ENCODE measurements at places on chromosomes 13 and 19. TPM values are rescaled to one million over a fixed set of nuclear protein-coding genes. Genes with fewer than 3 reads are reported as not detected.

The ZNF578 gene
- polyA plus RNA-seq = 2.6 TPM

The CYP2A6 gene
- 0.07 TPM for polyA plus RNA-seq

The SGTA gene
- polyA plus RNA-seq = 41.3 TPM

The ATP4A gene
- not detected for polyA plus RNA-seq

DNA sequence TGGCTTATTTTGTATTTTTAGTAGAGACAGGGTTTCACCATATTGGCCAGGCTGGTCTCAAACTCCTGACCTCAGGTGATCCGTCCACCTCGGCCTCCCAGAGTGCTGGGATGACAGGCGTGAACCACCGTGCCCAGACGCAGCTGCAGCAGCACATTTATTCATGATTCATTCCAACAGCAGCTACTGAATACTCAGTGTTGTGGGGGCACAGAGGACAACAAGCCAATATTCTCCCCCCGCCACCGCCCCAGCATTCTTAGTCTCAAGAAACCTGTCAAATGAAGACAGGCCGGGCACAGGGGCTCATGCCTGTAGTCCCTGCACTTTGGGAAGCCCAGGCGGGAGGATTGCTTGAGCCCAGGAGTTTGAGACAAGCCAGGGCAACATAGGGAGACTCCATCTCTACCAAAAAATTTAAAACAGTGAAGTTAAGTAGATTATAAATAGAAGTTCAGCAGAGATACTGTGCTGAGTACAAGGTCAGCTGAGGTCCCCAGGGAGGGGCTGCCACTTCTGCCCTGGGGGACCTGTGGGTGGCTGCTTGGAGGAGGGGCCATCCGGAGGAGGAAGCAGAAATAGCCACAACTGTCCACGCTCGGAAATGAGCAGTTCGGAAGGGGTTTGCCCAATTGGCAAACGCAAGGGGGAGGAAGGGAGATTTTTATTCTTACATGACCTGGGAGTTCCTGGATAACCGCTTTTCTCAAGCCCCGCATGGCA, 4.3 kb downstream of the DOT1L start:
- H3K27me3 ChIP-seq = no peaks in the 10 kb centered on the region
- no peak overlapping the region for H3K4me3 ChIP-seq
- peak overlapping the region; percentile 91 for H3K27ac ChIP-seq
- peaks cover 3% of the 10 kb centered on the region for H3K36me3 ChIP-seq
- peaks cover 70% of the 10 kb centered on the region for H3K4me1 ChIP-seq
- peak; percentile 30 for DNase-seq

DNA sequence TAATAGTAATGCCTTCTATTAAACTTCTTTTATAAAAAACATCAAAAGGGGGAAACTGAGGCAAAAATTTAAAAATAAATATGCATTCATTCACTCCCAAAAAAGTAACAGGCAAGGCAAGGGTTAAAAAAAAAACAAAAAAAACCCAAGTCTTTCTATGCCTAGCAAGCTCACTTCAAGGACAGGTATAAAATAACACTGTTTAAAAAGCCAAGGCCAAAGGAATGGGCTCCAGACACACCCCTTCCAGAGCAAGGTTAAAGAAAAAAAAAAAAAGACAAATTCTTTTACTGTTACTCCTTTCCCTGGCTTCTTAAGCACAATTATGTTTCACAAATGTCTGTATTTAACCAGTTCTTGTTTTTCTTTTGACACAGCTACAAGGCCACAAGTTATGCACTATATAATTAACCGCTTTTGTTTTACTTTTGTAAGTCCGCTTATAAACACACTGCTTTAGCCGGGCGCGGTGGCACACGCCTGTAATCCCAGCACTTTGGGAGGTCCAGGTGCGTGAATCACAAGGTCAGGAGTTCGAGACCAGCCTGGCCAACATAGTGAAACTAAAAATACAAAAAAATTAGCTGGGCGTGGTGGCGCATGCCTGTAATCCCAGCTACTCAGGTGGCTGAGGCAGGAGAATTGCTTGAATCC, 3.6 kb downstream of the SIGLEC11 start:
- peak; percentile 44 for DNase-seq
- peak overlapping the region; percentile 53 for H3K4me3 ChIP-seq
- H3K27ac ChIP-seq = peak overlapping the region; percentile 84

- no peak for DNase-seq
- H3K36me3 ChIP-seq = no peaks in the 10 kb centered on the region
- H3K4me3 ChIP-seq = no peak overlapping the region
- no peaks in the 10 kb centered on the region for H3K27me3 ChIP-seq
- H3K4me1 ChIP-seq = peaks cover 4% of the 10 kb centered on the region
Observed at GRCh38 chr13:32134241-32135055, 102.9 kb downstream of the FRY start.

DNA sequence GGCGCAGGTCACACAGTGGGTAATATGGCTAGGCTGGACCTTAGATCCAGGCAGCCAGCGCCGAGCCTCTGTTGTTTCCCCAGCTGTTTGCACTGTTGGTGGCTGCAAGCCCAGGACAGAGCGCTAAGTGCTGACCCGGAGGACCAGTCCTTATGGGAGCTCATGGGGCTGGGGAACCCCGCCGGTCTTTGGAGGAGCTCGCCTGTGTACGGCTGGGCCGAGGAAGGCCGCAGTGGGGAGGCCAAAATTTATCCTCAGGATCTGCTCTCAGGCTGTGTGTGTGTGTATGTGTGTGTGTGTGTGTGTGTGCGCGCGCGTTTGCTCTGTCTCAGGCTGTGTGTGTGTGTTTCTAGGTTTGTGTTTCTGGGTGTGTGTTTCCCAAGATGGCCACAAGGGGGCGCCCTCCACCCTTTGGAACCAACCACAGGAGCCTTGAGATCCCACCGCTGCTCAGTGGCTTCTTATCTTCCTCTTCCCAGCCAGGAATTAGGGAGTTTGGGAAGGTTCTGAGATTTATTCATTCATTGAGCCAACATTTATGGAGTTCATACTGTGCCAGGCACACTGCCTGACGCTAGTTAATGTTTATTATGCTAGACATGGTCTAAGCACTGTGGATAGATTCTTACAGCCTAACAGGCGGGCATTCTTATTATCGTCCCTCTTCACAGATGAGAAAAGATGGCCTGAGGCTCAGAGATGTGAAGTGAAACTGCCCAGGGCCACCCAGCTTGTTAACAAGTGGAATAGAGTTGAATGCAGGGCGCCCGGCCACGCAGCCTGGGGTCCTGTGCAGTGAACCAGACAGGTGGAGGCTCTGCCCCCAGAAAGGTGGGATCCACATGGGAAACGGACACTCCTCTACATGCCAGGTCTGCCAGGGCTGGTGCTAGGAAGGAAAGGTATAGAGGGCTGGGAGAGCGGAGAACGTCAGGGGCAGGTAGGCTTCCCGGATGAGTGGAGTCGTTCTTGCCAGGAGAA, 13.0 kb downstream of the PGLYRP1 start:
- no peak overlapping the region for H3K27ac ChIP-seq
- peaks cover 18% of the 10 kb centered on the region for H3K27me3 ChIP-seq
- peaks cover 10% of the 10 kb centered on the region for H3K36me3 ChIP-seq
- peak; percentile 45 for DNase-seq
- no peak overlapping the region for H3K4me3 ChIP-seq
- H3K4me1 ChIP-seq = peaks cover 5% of the 10 kb centered on the region

- no peaks in the 10 kb centered on the region for H3K27me3 ChIP-seq
- H3K4me3 ChIP-seq = no peak overlapping the region
- H3K27ac ChIP-seq = no peak overlapping the region
Observed at GRCh38 chr13:74438901-74439300, 304.7 kb upstream of the KLF12 start.

GRCh38 chr19:38683393-38684077, 36.1 kb downstream of the ACTN4 start:
- peak; percentile 99 for DNase-seq
- H3K27ac ChIP-seq = peak overlapping the region; percentile 99
- peaks cover 23% of the 10 kb centered on the region for H3K36me3 ChIP-seq
- H3K4me3 ChIP-seq = no peak overlapping the region

DNA sequence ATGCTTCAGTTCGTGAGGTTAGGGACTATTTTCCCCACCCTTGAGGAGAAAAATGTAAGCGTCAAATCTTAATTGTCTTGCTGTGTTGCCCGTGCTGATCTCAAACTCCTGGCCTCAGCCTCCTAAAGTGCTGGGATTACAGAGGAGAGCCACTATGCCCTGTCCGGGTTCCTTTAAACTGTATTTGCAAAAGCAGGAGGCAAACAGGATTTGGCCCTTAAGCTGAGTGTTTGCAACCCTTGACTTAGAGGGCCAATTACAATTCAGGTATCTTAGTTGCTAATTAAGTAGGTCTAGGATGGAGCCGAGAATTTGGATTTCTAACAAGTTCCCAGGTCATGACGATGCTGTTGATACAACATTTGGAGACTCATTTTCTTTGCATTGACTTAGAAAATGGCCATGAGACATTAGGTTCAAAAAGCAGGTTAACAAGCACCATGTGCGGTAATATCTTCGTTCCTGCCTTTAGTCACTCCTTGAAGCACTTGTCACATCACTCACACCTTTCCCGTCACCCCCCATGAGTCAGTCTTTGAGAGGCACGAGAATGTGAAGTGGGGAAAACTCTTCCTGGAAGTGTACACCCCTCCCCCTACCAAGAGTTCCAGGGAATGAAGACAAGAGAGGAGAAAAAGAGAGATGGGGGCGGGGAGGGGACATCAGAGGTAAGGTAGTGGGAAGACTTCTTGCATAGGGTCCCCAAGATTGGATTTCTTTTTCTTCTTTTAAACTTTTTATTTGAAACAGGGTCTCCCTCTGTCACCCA, 2.6 kb downstream of the NAPSA start:
- H3K27ac ChIP-seq = no peak overlapping the region
- DNase-seq = no peak
- no peaks in the 10 kb centered on the region for H3K36me3 ChIP-seq
- no peak overlapping the region for H3K4me3 ChIP-seq

- no peaks in the 10 kb centered on the region for H3K27me3 ChIP-seq
- no peak overlapping the region for H3K4me3 ChIP-seq
- H3K4me1 ChIP-seq = peaks cover 4% of the 10 kb centered on the region
- DNase-seq = no peak
Observed at GRCh38 chr19:17105556-17105955, 30.0 kb downstream of the MYO9B start.

- H3K27ac ChIP-seq = no peak overlapping the region
- H3K36me3 ChIP-seq = no peaks in the 10 kb centered on the region
- no peak for DNase-seq
- H3K4me1 ChIP-seq = no peaks in the 10 kb centered on the region
- H3K4me3 ChIP-seq = no peak overlapping the region
- H3K27me3 ChIP-seq = no peaks in the 10 kb centered on the region
Observed at GRCh38 chr13:45194081-45194939, 6.5 kb downstream of the KCTD4 start.

DNA sequence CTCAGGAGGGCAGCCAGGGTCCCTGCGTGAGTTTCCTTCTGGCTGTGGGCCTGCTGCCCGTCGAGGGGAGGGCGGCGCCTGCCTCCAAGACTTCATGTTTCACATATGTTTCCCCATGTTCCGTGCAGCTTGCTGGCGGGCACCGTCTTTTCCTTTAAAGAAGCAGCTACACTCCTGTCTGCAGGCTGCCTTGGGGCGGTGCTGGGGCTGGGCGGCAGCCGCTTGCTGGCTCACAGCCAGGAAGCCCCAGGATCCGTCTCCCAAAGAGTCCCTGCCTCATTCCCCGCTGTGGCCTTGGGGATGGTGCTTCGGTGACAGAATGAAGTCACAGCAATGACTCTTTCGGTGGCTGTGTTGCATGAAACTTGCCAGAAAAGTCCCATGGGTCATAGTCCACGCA, 24.9 kb downstream of the PIAS4 start:
- H3K27me3 ChIP-seq = no peaks in the 10 kb centered on the region
- DNase-seq = no peak

- no peak overlapping the region for H3K4me3 ChIP-seq
- peaks cover 4% of the 10 kb centered on the region for H3K36me3 ChIP-seq
- H3K27me3 ChIP-seq = no peaks in the 10 kb centered on the region
- no peak for DNase-seq
Observed at GRCh38 chr13:26680572-26680971, 80.0 kb downstream of the GPR12 start.

GRCh38 chr19:18001777-18002345, 6.1 kb upstream of the ARRDC2 start:
- H3K4me1 ChIP-seq = peaks cover 2% of the 10 kb centered on the region
- peak overlapping the region; percentile 48 for H3K4me3 ChIP-seq
- DNase-seq = no peak
- H3K27ac ChIP-seq = no peak overlapping the region
- H3K36me3 ChIP-seq = no peaks in the 10 kb centered on the region

- H3K36me3 ChIP-seq = no peaks in the 10 kb centered on the region
- H3K27ac ChIP-seq = no peak overlapping the region
- H3K27me3 ChIP-seq = peaks cover 37% of the 10 kb centered on the region
- no peak overlapping the region for H3K4me3 ChIP-seq
- no peak for DNase-seq
Observed at GRCh38 chr19:51012661-51013190, 6.8 kb downstream of the KLK10 start.

DNA sequence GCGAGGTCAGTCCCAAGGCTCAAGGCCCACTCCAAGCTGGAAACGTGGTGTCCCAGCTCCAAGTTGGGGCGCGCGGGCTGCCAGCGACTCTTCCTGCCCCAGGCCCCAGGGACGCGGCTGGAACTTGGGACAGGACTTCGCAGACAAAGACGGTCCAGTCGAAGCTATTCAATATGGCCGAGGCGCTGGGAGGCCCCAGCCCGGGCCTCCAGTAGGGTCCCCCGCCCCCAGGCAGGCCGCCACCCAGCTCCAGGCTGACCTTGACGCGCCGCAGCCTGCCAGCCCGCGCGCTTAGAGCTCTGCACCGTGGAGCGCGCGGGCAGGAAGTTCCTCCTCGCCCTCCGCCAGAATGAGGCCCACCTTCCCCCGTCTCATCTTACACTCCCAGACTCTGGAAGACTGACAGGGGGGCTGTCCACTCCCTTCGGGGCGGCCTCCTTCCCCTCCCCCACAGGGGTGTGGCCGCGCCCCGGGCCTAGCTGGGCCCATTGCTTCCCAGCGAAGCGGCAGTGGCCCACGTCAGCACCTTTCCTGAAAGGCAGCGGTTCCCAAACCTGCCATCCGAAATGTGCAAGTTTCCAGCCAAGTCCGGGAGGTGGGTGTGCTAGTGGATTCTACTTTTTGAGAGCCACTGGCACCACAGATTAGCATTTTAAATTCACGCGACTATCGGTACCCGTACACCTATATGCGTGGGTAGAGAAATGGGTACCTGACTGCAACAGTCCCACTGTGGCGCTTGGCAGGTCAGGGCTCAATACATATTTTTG, at the start of gene CCDC8:
CCDC8 (minus strand) TSS at position 303 of the 770 bp plus-strand sequence. CDS start 754 bp downstream, outside the sequence.
- H3K27ac ChIP-seq = peak within 1 kb of the TSS; percentile 89
- H3K27me3 ChIP-seq = no peaks in the 10 kb centered on the region
- H3K4me1 ChIP-seq = peaks cover 38% of the 10 kb centered on the region
- H3K36me3 ChIP-seq = peaks cover 13% of the 10 kb centered on the region

DNA sequence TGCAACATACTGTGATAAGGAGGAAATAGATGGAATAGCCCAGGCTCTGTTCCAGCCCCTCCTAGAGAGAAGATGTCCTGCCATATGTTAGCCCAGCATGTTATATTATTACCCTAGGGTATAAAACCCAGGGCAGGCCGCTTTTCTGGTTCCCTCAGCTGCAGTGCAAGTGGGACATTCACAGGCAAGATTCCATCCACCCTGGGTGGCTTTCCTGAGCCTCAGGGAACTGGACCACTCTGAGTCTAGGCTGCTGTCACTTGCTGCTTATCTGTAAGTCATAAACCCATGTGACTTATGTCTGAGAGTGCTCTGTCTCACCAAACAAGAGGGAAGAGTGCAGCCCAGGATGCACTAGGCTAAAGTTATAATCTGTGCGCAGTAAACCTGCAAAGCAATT, 413.2 kb downstream of the MZT1 start:
- H3K36me3 ChIP-seq = no peaks in the 10 kb centered on the region
- no peaks in the 10 kb centered on the region for H3K4me1 ChIP-seq
- H3K27ac ChIP-seq = no peak overlapping the region
- no peak overlapping the region for H3K4me3 ChIP-seq
